Naive thymus-derived CD8-positive, alpha-beta T cell (primary cell): ENCODE measurements at places on chromosomes 5 and 9. TPM values are rescaled to one million over a fixed set of nuclear protein-coding genes. Genes with fewer than 3 reads are reported as not detected.

The PTGES gene
- total RNA-seq = not detected

The LVRN gene
- total RNA-seq = 0.38 TPM

The PHF24 gene
- not detected for total RNA-seq

The SPINK13 gene
- not detected for total RNA-seq

The PCDHAC2 gene
- not detected for total RNA-seq

The MACROH2A1 gene
- total RNA-seq = 96.3 TPM

The SLC25A2 gene
- total RNA-seq = 2.1 TPM

The SV2C gene
- not detected for total RNA-seq

The CAVIN4 gene
- total RNA-seq = not detected

The FST gene
- 0.96 TPM for total RNA-seq

The FGD3 gene
- total RNA-seq = 329 TPM

The LOX gene
- not detected for total RNA-seq

The CHD1 gene
- total RNA-seq = 97.5 TPM
